ENCODE measurements at places on chromosomes 5 and 9.
A peak's percentile ranks its signal among the peaks of the same experiment; 100 is the strongest.

GRCh38 chr9:68672625-68673024 lies 32.4 kb upstream of the PIP5K1B start:
- H3K27ac ChIP-seq = no peak overlapping the region
- H3K4me3 ChIP-seq = no peak overlapping the region
- no peaks in the 10 kb centered on the region for H3K36me3 ChIP-seq
- H3K4me1 ChIP-seq = no peaks in the 10 kb centered on the region
- DNase-seq = no peak

DNA sequence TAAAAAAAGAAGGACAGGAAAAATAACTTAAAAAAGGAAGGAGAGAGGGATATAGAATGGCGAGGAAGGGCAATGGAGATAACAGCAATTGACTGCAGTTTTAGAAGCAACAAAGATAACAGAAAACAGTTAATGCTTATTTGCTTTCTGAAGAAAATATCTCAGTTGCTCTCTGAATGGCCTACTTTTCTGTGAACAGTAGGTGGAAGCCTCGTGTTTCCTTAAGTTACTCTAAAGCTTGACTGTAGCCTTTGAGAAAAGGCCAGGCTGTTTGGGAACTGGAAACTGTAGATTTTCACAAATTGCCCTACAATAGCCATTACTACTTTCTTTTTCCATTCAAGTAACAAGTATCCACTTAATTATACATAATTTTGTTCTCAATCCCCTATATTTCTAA lies 404.5 kb downstream of the YTHDC2 start:
- DNase-seq = no peak
- no peak overlapping the region for H3K4me3 ChIP-seq
- no peaks in the 10 kb centered on the region for H3K36me3 ChIP-seq
- no peaks in the 10 kb centered on the region for H3K4me1 ChIP-seq
- H3K27ac ChIP-seq = no peak overlapping the region

GRCh38 chr5:58775701-58776262 lies 192.9 kb downstream of the RAB3C start:
- no peaks in the 10 kb centered on the region for H3K36me3 ChIP-seq
- DNase-seq = no peak
- H3K4me1 ChIP-seq = no peaks in the 10 kb centered on the region
- H3K27me3 ChIP-seq = peaks cover 2% of the 10 kb centered on the region
- H3K27ac ChIP-seq = no peak overlapping the region

DNA sequence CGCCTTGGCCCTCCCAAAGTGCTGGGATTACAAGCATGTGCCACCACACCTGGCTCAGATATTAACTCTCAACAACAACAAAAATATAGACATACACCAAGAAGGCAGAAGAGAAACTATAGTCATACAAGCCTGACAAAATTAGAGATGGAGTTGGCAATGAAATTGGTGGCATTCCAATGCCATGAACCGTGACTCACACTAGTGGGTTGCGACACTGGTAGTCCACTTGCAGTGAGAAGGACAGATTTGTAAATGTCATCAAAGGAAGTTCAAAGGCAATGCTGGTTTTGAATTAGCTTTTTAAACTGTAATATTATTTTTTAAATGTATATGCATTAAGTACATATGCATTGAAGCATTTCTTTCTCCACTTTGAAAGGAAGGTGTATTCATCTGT lies 8.5 kb upstream of the DNAJC25 start:
- no peak overlapping the region for H3K4me3 ChIP-seq
- DNase-seq = peak; percentile 63
- H3K27ac ChIP-seq = no peak overlapping the region
- no peaks in the 10 kb centered on the region for H3K36me3 ChIP-seq

DNA sequence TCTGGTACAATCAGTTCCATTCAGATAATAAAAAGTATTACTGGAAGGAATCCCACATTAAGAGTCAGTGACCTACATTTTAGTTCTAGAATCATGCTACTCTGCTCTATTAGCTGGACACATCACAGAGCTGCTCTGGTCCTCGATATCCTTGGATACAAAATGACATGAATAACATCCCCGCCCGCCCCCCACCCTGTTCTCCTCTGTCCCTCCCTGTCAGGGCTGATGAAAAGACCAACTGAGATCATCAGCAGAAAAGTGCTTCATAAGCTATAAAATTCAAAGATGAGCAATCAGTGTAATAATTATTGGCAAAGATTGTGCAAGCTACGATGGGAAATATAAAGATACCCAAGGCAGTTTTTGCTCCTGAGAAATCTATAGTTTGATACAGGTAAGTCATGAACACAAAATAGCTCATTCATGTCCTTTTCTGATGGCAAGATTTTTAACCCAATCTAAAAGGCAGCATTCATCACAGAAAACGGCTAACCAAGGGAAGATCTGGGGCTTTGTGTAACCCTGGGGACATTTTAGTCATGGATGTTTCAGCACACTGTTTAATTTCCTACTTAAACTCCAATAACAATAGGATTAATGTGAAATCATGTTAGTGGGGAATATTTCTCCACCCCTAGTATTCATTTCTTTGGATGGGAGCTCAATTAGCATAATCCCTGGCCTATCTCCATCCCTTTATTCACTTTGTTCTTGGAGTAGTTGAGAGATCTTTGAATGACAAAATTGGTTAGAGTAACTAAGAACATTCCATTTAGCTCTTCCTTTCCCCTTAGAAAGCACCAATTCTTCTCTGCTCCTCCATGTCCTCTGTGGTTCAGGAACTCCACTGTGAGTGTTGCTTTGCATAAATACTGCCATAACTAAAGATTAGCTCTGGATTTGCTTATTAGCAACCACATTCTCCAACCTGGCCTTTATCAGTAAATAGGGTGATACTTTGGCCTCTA lies 459.4 kb upstream of the GRIA1 start:
- no peaks in the 10 kb centered on the region for H3K4me1 ChIP-seq
- peak; percentile 1 for DNase-seq
- H3K27me3 ChIP-seq = no peaks in the 10 kb centered on the region
- no peak overlapping the region for H3K4me3 ChIP-seq
- H3K36me3 ChIP-seq = no peaks in the 10 kb centered on the region
- no peak overlapping the region for H3K27ac ChIP-seq

GRCh38 chr5:932151-932627 lies 39.5 kb downstream of the TRIP13 start:
- no peaks in the 10 kb centered on the region for H3K4me1 ChIP-seq
- H3K4me3 ChIP-seq = no peak overlapping the region
- no peak overlapping the region for H3K27ac ChIP-seq

GRCh38 chr5:73426034-73426433 lies 22.5 kb downstream of the FOXD1 start:
- H3K4me1 ChIP-seq = no peaks in the 10 kb centered on the region
- no peak overlapping the region for H3K4me3 ChIP-seq
- no peaks in the 10 kb centered on the region for H3K36me3 ChIP-seq
- peaks cover 17% of the 10 kb centered on the region for H3K27me3 ChIP-seq
- no peak overlapping the region for H3K27ac ChIP-seq
- no peak for DNase-seq

DNA sequence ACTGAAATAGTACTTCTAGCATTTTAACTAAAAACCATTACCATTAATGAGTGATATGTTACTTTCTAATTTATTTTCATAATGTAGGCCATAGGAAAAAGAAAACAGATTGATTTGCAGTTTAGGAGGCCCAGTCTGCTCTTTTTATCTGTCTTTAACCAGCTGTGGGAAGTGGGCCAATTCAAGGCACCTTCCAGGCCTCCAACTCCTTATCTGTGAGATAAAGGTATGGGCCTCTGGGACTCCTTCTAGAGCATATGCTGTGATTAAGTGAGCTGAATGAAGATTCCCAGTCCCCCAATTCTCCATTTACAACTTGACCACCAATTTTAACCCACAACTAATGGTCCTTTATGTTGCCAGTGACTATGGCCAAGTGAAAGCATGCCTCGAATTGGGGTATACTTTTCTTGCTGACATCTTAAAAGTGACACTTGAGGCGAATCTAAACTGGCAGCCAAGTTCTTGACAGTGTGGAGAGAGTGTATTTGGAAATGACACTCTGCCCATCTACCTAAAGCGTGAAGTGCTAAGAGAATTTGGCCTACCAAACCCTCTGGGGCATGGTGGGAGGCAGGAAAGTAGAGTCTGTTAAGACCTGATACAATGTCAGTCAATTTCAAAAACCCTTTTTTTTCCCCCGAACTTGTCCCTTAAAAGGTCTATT lies 88.3 kb downstream of the PIK3R1 start:
- no peak overlapping the region for H3K4me3 ChIP-seq
- no peak overlapping the region for H3K27ac ChIP-seq
- peaks cover 10% of the 10 kb centered on the region for H3K4me1 ChIP-seq
- peaks cover 7% of the 10 kb centered on the region for H3K36me3 ChIP-seq

DNA sequence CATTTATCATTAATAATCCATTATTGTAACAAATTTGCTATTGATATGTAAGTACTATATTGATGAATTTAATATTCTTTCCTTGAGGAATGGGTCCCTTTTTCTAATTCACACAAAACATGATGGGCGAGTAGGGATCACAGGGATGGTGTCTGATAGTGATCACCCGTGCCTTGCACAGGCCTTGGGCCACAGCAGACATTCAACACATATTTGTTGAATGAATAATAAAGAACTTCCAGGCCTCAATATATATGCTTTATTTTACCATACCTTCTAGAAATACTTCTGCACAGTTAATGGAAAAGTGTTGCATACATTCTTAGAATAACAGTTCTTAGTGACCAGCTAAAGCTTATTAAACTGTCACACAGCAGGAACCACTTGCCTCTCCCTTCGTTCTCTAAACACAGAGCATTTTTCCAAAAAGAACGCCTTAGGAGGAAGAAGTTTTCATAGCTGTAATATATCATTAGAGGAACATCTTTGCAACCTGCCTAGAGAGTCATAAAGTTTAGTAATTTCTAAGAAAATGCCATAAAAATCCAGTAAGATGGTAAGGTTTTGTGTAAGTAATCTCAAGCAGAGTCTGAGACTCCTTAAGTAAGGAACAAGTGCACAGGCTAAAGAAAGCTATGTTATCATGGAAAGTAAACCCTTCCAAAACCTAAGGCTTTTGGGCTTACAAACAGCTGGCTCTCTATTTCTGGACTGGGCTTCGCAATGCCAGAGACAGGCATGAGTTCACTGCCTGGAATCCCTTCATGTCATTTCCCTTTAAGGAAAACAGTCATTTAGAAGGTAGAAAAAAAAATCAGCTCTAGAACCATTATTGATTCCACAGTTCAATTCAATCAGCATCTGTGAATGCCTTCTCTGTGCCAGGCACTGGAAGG lies 17.7 kb downstream of the TTLL11 start:
- DNase-seq = no peak
- no peak overlapping the region for H3K27ac ChIP-seq
- H3K4me3 ChIP-seq = no peak overlapping the region
- H3K4me1 ChIP-seq = no peaks in the 10 kb centered on the region
- H3K27me3 ChIP-seq = no peaks in the 10 kb centered on the region

DNA sequence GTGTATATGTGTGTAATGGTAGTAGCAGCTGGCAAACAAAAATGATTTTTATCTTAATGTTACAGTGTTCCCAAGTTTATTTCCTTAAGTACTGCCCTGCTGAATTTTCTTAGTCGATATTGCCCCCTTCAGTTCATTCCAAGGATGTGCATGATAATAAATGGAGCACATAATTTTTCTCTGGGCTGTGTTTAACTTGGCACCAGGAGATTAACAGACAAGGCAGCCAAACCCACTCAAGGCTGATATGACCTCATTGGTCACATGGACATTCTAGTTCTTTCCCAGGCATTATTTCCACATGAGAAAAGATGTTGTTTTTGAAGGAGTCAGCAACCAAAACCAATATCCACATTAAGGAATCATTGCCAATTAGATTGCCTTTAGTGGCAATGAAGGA lies 61.8 kb downstream of the COX7C start:
- no peak overlapping the region for H3K4me3 ChIP-seq
- H3K27ac ChIP-seq = no peak overlapping the region
- H3K4me1 ChIP-seq = peaks cover 16% of the 10 kb centered on the region
- no peaks in the 10 kb centered on the region for H3K27me3 ChIP-seq
- peak; percentile 80 for DNase-seq
- H3K36me3 ChIP-seq = no peaks in the 10 kb centered on the region

- H3K36me3 ChIP-seq = no peaks in the 10 kb centered on the region
- H3K27me3 ChIP-seq = no peaks in the 10 kb centered on the region
- no peak for DNase-seq
- H3K4me1 ChIP-seq = peaks cover 32% of the 10 kb centered on the region
- H3K4me3 ChIP-seq = no peak overlapping the region
These were observed 2.3 kb downstream of the DPYSL3 start for GRCh38 chr5:147507480-147508126.

DNA sequence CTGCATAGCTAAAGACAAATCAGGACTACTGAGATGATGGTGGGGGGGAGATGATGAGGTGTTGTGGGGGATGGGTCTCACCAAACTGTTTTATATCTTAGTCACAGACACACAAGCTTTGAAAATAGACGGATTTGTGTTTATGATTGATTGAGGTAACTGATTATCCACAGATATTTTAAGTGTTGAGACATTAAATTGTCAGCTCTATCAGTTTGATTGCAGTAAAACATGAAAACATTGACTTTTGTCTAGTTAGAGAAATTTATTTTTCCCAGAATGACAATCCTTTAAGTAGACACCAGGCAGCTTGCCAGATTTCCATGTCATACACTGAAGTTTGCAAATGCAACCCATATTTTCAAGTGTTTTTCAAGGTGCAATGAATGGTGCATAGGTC lies 149.8 kb downstream of the NR2F1-AS1 start:
- no peak for DNase-seq
- H3K36me3 ChIP-seq = no peaks in the 10 kb centered on the region

DNA sequence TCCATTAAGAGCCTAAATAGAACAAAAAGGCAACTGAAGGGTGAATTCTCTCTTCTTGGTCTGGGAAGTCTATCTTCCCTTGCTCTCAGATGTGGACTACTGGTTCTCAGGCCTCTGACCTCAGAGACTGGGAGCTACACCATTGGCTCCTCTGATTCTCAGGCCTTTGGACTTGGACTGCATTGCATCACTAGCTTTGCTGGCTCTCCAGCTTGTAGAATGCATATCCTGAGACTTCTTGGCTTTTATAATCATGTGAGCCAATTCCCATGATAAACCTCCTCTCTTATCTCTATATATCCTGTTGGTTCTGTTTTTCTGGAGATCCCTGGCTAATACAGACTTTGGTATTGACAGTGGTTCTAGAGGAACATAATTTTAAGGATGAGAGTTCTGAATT lies 89.8 kb downstream of the PSAT1 start:
- H3K4me1 ChIP-seq = no peaks in the 10 kb centered on the region
- DNase-seq = no peak
- no peaks in the 10 kb centered on the region for H3K36me3 ChIP-seq

DNA sequence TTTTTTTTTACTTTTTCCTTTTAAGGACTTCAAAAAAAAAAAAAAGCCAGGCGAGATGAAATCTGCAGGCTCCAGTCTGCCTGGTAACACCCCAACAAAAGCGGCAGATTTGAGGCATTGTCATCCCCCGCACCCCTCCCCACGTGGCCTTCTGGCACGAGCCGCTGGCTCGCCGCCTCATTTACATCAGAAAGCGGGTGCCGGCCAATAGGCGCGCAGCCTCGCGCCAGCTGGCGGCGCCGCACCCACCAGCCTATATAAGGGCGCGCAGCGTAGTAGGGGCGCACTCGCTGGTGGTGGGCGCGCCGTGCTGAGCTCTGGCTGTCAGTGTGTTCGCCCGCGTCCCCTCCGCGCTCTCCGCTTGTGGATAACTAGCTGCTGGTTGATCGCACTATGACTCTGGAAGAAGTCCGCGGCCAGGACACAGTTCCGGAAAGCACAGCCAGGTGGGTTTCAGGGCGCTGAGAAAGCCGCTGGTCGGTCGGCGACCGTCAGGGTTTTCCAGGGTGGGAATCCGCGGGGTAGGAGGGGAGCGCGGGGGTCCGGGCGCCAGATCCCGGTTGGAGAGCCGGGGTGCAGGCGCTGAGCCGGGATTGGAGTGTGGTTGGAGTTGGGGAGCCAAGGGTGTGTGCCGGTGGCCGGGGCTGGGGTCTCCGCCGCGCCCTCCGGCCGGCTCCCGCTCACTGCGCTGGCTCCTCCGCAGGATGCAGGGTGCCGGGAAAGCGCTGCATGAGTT lies at the start of gene GADD45G:
GADD45G (plus strand) TSS at position 284 of the 736 bp plus-strand sequence; CDS start at position 394, 110 bp downstream.
- peaks cover 32% of the 10 kb centered on the region for H3K4me1 ChIP-seq
- H3K27ac ChIP-seq = no peak within 1 kb of the TSS
- H3K27me3 ChIP-seq = peaks cover 33% of the 10 kb centered on the region
- H3K36me3 ChIP-seq = no peaks in the 10 kb centered on the region
- H3K4me3 ChIP-seq = peak within 1 kb of the TSS; percentile 45

All from A673 (cell line).